NCI-H1436 (cell line): ENCODE measurements at places on chromosomes 16 and 17.

DNA sequence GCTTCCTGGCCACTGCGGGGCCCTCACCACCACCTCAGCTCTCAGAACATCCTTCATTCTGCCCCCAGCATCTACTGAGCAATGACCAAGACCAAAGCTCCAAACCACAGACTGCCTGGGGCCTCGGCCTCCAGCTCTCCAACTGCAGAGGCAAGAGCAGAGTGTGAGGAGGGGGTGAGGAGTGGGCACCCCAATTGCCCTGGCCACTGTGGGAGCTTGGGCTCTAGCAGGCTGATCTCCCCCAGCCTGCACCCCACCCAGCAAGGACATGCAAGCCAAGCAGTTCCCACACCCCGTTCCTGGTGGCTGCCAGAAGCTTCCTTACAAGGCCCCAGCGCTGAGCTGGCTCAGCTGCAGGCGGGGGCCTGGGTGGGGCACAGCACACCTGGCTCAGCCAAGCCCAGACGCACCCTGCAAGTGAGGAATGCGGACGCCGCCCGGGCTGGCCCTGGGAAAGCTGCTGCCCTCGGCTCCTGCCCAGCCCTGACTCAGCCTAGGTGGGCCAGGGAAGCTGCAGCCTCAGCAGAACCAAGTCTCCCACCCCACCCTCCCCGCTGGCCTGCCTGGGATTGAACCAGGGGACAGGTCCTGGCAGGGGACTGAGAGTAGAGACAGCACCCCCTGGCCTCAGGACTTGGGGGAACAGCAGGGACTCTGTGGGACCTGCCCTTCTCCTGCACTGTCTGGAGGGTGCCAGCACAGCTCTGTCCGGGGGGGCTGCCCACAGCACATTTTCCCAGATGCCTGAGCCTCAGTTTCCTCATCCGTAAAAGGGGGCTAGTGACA is 29.7 kb upstream of the KRT17 start:
- no peak for DNase-seq

GRCh38 chr17:64128787-64129514 is 993 bp downstream of the ERN1 start:
- DNase-seq, result no peak

- DNase-seq, result no peak
Observed at GRCh38 chr17:77492446-77493237, 351.9 kb downstream of the SEC14L1 start.

DNA sequence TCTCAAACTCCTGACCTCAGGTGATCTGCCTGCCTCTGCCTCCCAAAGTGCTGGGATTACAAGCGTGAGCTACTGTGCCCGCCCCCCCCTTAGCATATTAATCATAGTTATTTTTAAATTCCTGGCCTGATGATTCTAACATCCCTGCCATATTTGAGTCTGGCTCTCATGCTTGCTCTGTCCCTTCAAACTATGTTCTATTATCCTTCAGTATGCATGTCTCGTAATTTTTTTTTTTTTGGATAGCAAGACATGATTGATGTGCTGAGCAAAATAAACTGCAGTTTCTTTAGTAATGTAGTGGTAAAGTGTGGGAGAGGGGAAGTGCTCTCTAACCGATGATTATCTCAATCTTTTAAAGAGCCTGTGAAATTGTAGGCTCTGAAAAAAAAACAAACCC is 34.3 kb upstream of the TMEM92 start:
- no peak for DNase-seq

GRCh38 chr17:77604973-77605313 is 353.6 kb upstream of the TNRC6C start:
- no peak for DNase-seq

DNA sequence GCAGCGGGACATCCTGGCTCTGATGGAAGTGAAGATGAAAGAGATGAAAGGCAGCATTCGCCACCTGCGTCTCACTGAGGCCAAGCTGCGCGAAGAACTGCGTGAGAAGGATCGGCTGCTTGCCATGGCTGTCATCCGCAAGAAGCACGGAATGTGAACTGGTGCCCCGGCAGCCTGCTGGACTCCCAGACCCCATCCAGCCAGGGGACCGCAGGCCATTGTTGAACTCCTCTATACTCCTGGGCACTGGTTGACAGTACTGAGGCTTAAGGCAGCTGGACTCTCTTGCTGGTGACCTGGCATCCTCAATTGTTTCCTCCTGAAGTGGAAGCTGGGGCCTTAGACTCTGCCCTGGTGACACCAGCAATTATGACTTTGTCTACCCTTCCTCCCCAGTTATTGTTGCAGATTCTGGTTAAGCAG is 1.2 kb downstream of the THAP11 start:
- DNase-seq, result no peak

DNA sequence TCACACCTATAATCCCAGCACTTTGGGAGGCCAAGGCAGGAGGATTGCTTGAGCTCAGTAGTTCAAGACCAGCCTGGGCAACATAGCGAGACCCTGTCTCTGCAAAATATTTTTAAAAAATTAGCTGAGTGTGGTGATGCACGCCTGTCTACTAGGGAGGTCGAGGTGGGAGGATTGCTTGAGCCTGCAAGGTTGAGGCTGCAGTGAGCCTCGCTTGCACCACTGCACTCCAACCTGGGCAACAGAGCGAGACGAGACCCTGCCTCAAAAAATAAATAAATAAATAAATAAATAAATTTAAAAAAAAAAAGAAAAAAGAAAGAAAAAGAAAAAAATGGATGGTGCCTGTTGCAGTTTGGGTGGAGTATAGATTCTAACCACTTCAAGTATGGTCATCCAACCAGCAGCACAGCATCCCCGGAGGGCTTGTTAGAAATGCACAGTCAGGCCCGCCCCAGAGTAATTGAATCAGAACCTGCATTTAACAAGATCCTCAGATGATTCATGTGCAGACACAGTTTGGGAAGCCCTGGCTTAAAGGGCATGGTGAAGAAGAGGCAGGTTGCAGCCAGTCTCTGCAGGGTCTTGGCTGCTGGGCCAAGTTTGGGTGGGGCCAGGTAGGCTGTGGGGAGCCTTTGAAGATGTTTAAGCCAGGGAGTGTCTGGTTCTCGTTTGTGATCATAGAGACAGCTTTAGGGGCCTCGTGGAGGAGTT is 40.8 kb downstream of the MRC2 start:
- peak; percentile 27 for DNase-seq

DNA sequence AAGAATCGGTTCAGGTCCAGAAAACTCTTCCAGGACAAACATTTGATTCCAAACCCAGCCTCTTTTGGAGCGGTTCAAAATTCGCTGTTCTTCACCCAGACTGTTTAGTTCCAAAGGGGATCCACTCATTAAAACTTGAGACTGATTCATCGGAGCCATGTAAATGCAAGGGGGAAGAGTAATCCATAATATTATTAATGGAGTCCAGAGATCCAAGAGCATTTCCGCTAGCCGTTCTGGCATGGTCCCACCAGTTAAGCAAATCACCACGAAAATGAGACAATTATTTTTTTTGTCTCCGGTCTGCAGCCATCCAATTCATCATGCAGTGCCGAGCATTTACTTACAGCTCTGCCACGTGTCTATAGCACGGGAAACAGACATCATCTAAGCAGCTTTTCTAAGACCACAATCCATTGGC is 15.1 kb downstream of the CDH8 start:
- DNase-seq, result no peak
